ENCODE measurements at places on chromosomes 4 and X. TPM values are rescaled to one million over a fixed set of nuclear protein-coding genes. Genes with fewer than 3 reads are reported as not detected.

The GPR50 gene
- not detected for total RNA-seq

The PALLD gene
- total RNA-seq: 128 TPM

The NPNT gene
- total RNA-seq: 55.7 TPM

The GASK1B gene
- 46.1 TPM for total RNA-seq

The APLN gene
- 2.8 TPM for total RNA-seq

The GLRA2 gene
- total RNA-seq: 13.6 TPM

The ZXDA gene
- total RNA-seq: 15.6 TPM

The ARHGAP24 gene
- 52.7 TPM for total RNA-seq

The RBMXL3 gene
- not detected for total RNA-seq

Data from camera-type eye (tissue), 1 donor.